ENCODE measurements at places on chromosomes 1 and 21.
A peak's percentile ranks its signal among the peaks of the same experiment; 100 is the strongest.

DNA sequence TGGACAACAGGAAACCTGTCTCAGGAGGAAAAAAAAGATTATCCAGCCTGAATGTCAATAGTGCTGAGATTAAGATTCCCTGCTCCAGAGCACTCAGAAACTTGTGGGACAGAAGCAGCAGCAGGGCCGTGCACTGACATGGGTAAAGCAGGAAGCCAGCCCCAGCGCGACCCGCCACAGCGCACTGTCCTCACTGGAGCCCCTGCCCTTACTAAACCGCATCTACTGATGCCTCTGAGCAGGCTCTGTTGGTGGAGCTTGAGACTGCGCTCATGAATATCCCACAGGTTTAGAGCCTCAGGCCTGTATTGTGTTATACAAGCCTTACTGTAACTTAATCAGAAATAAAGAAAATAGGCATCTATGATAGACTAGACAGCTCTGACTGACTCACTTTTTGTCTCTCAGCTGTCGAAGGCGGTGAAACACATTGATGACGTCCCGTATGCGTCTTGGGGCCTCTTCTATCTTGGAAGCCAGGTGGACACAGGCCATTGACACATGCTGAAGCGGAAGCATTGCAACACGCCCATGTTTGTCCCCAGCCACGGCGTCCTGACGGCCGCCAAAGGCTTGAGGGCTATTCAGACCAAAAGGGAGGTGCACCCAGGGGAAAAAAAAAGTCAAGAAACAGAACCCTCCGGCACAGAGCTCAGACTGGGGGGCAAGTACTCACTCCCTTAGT is 1.2 kb downstream of the CCNL2 start:
- no peak for DNase-seq

GRCh38 chr21:41665766-41666595 is 100.9 kb downstream of the RIPK4 start:
- no peak for DNase-seq

- DNase-seq, result peak; percentile 64
Measured at GRCh38 chr1:88979054-88979748, 13.2 kb downstream of the KYAT3 start.

- no peak for DNase-seq
Measured at GRCh38 chr1:225465793-225466517, 38.1 kb upstream of the LBR start.

DNA sequence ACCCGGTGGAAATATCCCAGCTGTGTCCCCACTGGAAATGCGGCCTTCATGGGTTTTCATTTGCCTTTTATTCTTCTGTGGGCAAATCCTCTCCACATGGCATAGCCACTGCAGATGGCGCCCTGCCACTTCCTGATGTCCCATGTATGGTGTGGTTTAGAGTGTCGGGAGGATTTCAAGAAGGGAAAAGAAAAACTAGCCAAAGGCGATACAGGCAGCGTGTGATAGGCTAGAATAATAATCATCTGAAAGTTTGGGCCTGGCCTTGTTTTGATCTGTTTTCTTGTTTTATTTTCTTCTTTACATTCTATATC is 123.6 kb downstream of the PEX14 start:
- DNase-seq, result no peak

- DNase-seq, result no peak
Measured at GRCh38 chr1:233513431-233513830, 100.5 kb upstream of the KCNK1 start.

DNA sequence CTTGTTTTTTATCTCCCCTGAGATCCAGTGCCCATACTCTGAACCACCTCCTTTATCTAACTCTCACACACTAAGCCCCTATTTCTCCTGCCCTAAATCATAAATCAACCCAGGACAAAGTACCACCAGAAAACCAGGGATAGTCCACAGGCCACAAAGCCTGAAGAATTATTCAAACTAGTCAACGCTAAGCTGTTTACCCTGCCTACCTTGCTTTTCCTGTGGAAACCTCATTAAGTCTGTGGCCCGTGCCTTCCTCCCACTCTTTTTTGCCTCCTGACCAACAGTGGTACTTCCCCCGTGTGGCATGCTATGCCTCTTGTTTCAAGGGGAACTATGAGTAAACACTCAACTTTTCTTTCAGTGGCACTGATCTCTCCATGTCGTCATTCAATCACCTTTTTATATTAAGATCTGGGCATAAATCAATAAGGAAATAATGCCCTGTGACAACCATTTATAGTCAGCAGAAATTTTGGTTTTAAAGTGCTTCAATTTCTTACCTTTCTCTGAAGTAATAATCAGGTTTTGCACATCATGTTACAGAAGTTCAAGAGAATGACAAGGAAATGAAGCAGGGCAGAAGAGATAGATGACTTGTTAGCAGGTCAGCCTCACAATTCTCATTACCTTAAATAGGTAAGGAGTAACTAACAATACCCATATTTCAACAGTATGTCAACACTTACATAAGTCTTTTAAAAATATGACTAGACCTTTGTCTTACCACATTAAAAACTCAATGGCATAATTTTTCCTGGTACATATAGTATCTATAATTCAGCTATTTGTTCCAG is 32.1 kb downstream of the EYA3 start:
- no peak for DNase-seq

DNA sequence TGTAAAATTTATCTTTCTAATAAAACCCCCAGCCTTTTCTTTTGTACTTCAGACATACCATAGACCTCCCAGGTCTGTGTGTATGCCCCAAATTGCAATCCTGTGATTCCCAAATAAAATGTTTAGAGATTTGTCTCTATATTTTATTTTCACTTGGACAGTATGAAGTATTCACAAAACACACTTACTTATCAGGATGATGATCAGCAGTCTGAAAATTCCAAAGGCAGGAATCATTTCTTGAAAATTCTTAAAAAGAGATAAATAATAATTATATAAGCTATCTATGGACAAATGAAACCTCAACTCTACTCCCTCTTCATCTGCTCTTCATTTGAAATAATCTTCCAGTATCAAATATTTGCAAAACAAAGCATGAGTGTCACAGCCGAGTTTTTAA is 11.6 kb upstream of the GJA9 start:
- DNase-seq, result no peak

DNA sequence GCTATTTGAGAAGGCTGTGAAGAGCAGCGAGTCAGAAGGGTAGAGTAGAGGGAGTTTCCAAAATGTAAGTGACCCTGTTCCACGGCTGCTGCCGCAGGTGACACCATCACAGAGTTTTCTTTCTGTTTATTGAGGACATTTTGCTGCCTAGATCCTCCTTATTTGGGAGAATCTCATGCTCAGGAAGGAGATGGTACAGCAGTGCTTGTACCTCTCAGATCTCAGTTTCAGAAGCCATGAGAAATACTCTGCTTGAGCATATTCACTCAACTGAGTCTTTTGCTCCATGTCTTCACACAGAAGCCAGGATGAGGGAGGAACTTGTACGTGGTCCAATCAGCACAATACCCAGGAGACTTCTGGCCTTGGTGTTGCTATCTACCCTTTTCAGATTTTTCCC is 1.6 kb downstream of the LCE7A start:
- no peak for DNase-seq

DNA sequence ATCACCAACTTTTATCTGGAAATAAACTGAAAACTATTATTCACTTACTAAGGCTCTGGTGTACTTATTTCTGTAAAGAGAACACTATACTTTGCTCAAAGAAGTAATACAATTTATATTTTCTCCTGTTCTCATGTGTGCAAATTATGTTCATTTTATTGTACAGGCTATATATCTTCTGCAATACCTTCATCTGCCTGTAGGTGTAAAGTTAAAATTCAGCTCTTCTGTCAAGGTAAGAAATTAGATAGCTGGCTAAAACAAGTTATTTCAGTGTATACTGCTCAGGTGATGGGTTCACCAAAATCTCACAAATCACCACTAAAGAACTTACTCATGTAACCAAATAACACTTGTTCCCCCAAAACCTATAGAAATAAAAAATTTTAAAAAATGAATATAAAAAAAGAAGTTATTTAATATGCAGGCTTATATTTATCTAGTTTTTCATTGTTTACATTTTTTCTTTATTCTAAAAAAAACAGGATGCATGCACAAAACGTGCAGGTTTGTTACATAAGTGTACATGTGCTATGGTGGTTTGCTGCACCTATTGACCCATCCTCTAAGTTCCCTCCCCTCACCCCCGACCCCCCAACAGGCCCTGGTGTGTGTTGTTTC is 81.5 kb downstream of the PTGER3 start:
- DNase-seq, result peak; percentile 6

GRCh38 chr1:75908717-75909152 is 23.5 kb downstream of the ASB17 start:
- peak; percentile 57 for DNase-seq
